ENCODE measurements at places on chromosomes 4 and X. TPM values are rescaled to one million over a fixed set of nuclear protein-coding genes. Genes with fewer than 3 reads are reported as not detected.

GRCh38 chr4:127244515-127244914, 388.2 kb upstream of the INTU start:
- no peak for DNase-seq

- DNase-seq, result no peak
These were observed 21.6 kb downstream of the GK start for GRCh38 chrX:30674799-30675198.

SLC6A14 gene
- not detected for total RNA-seq

MGAT4D gene
- not detected for total RNA-seq

DNA sequence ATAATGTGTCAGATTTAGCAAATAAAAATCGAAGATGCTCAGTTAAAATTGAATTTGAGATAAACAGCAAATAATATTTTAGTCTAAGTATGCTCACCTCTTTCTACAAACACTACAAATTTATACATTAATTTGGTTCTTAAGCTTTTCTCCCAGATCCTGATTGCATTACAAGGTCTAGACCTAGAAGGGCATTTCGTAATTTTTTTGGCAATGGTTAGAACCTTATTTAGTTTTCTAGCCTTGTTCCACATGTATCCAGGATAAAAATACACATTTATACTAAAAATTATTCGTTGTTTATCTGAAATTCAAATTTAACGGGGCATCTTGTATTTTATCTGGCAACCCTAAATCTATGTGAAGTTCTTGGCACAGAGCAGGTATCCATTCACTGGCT, 2.5 kb upstream of the CDKL5 start:
- DNase-seq, result peak; percentile 24

DNA sequence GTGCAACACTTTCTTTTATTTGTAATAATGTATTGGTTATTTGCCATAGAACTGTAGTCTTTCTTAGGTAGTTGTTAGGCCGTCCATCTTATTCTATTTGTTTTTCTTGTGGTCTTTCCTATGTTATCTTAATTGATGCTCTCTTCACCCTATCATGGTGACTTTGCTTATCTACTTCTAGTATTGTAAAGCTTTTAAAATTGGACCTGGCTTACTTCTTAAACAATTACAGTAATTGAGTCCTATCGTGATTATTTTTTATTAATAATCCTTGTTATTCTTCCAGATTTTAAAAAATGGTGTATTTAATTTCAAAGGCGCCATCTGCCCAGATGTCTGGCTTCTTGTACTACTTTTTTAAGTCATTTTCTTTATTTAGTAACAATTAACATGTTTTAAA, 63.7 kb downstream of the CLCN5 start:
- DNase-seq, result no peak

GRCh38 chrX:6506444-6506843, 28.5 kb downstream of the VCX3A start:
- DNase-seq, result no peak

MAGT1 gene
- total RNA-seq, result 74.7 TPM

- DNase-seq, result no peak
These were observed 24.1 kb upstream of the MRFAP1 start for GRCh38 chr4:6616087-6616995.

AKAP17A gene
- 10.6 TPM for total RNA-seq

DNA sequence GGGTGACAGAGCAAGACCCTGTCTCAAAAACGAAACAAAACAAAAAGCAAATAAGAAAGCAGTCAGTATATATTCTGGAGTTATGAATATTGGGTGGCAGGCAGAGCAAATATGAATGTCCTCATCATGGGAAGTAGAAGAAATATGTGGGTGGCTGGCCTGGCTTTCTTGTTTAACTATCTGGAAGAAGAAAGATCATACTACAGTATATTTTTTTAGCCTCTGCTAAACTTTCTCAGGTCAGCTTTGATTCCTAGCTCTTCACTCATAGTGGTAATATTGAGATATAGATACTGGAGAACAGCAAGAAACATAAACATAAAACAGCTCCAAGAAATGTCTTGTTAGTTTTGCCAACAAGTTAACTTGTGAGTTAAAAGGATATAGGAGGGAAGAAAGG, 192.5 kb downstream of the SOWAHB start:
- peak; percentile 74 for DNase-seq

DNA sequence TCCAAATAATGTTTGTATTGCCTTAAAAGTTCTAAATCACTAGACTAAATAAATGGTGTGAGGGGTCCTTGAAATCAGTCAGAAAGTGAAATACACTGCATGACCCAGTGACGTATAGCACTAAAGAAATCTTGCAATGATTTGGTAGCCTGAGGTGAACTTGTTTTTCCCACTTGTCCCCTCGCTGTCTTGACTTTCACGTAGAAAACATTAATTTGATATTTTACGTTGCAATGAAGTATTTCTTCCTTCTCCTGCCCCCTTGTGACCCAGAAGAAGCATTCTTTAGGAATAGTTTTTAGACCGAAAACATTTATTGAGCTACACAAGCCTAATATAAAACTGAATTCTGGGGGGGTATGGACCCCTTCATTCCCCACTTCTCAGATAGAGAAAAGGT, 3.7 kb downstream of the KLB start:
- DNase-seq, result no peak

DNA sequence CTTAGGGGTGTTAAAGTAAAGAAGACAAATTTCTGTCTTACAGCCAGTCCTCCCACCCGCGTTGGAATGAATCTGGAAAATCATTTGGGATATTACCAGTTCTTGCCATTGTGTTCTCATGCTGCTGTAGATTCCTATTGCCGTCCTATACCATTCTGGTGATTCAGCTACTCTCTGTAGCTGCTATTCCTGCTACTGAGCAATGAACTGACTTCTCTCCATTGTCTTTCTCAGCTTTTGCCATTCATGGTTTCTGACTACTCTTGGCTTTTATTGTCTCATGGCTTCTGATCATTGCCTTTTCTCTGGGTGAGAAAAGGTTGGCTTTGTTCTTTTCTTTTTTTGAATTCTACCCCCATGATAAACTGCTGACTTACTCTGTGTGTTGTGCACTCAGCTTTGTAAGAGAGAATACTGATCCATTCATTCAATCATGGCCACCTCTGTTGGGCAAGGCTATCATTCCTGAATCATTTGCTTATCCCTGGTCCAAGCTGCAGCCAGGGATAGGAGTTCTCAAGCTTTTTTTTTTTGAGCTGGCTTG, 27.7 kb upstream of the METAP1 start:
- DNase-seq, result no peak

MYOZ2 gene
- total RNA-seq, result under 0.01 TPM

All from IMR-90 (cell line).